IgD-negative memory B cell (primary cell): ENCODE measurements at places on chromosomes 3 and 15. TPM values are rescaled to one million over a fixed set of nuclear protein-coding genes. Genes with fewer than 3 reads are reported as not detected.

SERPINI1 gene
- polyA plus RNA-seq = 19.1 TPM

SEMA3F gene
- polyA plus RNA-seq = not detected

PEX5L gene
- not detected for polyA plus RNA-seq

CCDC71 gene
- polyA plus RNA-seq = 1.7 TPM

GABPB1 gene
- polyA plus RNA-seq = 31.4 TPM

SOX14 gene
- not detected for polyA plus RNA-seq

IL17RE gene
- polyA plus RNA-seq = not detected
